ENCODE measurements at places on chromosomes 2 and 18. TPM values are rescaled to one million over a fixed set of nuclear protein-coding genes. Genes with fewer than 3 reads are reported as not detected.

GRCh38 chr18:39960550-39960949 lies 1994.5 kb upstream of the PIK3C3 start:
- DNase-seq: no peak

GRCh38 chr2:26769089-26769761 lies 5.1 kb downstream of the SLC35F6 start:
- DNase-seq: no peak

GRCh38 chr2:132937629-132938028 lies 267.6 kb upstream of the LYPD1 start:
- no peak for DNase-seq

DOCK10 gene
- polyA plus RNA-seq: 8.7 TPM
